ENCODE measurements at places on chromosomes 3 and 15.

DNA sequence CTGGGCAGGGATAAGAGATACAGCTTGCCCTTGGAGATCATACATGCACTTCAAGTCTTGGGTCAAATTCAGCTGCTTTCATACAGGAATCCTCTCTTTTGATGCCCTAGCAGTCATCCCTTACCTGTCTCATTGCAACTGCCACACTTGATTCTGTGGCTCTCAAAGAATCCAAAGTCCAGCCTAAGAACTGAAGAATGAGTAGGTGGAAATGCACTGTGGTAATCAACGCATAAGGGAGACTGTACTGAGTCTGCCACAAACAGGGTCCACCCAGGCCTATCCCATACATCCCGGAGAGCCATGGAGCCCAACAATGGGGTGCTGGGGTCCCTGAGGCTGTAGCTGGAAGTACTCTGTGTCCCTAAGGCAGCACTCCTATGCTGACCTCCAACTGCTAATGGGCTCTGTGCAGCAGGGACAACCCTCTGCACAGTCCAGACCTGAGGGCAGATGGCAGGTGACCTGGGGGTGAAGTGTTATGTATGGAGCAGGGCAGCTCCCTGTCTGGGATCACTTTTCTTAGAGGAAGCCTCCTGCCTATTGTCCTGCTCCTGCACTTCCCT lies 1.7 kb upstream of the VPS18 start:
- DNase-seq = no peak

DNA sequence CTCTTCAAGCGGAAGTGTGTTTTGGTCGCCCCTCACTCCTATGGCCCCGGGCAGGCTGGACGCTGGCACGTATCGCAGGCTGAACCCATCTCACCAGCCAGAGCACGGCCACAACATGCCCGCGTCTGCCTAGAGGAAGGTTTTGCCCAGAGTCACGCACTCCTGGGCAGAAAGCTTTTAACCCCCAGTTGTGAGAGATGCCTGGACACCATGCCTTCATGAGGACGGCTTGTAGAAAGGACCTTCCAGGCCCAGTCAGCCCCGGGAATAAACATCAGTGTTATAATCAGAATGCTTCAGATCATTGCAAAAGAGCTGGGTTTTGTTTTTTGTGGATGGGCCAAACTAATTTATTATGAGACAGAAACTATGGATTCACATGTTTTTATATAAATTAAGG lies 16.5 kb downstream of the CYFIP1 start:
- no peak for DNase-seq

GRCh38 chr3:51938780-51939425 lies 2.8 kb downstream of the RRP9 start:
- DNase-seq = no peak

DNA sequence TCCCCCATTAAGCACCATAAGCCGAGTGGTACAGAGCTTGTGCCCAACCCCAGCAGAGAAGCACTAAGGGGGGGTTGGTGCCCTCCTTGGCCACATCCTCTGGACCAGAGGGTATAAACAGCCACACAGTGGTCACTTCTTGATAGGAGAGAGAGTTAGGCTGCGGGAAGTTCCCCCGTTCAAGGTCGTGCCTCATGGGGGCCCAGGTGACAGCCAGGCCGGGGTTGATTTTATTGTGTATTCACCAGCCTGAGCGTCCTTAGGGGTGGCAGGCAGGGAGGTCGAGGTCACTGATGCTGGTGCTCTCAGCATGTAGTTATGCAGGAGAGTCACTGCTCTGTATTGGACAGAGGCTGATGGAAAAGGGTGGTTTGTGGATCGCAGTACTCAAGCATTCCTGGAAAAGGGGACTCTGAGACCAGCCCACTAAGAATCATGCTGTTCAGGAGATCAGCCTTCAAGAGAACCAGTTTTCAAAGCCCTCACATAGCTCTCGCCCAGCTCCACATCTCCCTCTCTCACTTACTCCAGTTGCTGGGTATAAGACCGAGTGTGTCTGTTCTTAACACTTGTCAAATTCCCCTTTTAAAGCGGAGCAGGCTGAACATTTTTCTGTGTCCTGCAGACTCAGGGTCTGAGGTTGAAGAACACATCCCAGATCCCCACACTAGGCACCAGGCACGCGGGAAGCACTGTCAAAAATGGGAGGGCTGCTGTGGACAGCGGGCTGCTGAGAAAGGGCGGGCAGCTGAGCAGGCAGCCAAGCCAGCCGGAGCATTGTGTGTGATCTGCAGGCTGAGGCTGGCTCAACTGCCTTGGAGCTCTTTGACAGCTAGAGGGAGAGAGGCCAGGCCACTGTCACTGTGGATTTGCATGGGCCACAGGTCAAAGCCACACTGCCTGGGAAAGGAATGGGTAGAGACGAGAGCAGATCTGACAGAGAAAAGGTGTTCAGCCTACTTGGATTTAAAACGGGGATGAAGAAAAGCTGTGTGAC lies 279.3 kb upstream of the LRRFIP2 start:
- no peak for DNase-seq

DNA sequence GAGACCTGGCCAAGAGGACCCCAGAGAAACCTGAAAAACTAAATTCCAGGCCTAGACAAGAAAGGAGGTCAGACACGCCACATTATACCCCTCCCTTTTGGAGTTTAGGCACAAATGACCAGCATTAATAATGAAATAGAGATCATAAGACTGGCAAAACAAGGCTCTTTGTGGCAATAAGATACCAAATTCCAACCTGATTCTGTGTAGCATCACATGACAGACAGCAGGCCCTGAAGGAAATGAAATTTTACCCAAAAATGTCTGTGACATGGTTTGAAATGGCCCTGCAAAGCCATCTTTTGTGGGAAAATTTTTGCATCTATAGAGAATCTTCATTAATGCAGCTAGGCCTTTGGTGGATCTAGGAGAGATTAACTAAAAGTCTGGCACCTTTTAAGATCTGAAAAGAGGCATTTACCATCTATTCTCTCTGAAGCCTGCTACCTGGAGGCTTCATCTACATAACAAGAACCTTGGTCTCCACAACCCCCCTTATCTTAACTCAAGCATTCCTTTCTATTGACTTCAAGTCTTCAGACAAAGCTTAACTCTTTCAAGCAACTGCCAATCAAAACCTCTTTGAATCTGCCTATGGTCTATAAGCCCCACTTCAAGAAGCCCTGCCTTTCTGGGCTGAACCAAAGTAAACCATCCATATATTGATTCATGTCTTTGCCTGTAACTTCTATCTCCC lies 8.0 kb downstream of the FAM174B start:
- DNase-seq = no peak

GRCh38 chr15:70247281-70247680 lies 149.6 kb upstream of the TLE3 start:
- DNase-seq = no peak

GRCh38 chr3:72951259-72951722 lies 45.3 kb upstream of the PPP4R2 start:
- no peak for DNase-seq

DNA sequence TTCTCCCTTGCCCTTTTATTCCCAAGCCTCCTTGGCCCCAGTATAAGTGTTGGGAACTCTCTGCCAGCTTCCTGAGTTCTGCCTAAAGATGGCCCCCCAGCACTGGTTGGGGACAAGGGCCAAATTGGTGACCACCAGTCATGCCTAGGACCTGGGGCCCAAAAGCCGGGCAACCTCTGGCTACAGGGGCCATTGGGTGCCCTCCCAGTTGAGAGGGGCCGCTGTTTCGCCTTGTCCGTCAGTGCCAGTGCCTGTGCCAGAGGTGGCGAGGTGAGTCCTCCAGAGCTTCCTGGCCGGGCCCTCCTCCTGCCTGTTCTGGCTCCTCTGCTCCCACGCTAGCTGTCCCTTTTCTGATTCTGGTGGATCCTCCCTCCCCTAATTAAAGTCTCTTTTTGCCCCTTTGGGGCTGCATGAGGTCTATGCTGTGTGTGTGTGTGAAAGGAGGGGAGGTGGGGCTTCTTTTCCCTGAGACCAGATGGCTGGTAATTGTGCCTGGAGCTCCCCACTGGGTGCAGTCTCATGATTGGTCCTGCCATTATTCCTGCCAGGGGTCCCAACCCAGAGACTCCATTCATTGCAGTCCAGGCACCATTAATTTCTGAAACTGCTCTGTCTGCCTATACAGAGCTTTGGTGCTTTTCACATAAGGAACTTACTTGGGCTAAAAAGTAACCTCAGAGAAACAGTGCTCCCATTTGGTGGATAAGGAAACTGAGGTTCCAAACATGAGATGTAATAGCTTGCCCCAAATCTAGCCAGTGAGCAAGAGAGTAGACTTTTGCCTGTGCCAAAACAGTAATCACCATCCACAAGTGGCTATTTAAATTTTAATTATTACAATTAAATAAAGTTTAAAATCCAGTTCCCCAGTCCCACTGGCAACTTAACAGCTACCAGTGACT lies 3.1 kb upstream of the TTLL3 start:
- no peak for DNase-seq

DNA sequence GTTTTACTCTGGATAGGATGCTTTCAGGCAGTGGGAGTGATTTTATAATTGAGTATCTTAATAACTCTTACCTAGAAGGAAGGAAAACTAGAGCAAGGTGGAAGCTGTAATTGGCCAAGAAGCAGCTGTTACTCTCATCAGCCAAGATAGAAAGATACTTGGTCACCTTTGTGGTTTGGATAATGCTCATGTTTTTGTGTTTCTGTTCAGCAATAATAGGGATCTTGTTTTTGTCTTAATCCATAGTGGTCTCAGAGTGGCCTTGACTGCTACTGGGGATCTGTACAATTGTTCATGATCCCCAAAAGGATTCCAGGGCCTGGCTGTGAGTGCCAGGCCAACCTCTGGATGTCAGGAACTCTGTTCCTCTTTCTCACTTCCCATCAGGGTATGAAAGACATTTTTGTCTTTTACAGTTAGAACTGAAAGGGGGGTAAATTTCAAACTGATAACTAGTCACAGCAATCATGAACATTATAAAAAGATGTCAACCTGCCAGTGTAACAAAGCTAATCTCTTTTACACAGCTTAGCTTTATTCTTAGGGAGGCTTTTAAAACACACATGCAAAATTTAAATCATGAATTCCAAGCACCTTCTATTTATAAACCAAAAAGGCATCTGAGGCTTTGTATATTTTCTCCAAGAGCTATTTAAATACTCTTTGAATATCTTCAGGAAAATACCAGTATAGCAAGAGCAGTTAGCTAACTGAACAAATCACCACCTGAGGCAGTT lies 6.0 kb downstream of the UBL7 start:
- no peak for DNase-seq

- DNase-seq = no peak
Measured at GRCh38 chr3:194671511-194671899, 486 bp downstream of the LSG1 start.

DNA sequence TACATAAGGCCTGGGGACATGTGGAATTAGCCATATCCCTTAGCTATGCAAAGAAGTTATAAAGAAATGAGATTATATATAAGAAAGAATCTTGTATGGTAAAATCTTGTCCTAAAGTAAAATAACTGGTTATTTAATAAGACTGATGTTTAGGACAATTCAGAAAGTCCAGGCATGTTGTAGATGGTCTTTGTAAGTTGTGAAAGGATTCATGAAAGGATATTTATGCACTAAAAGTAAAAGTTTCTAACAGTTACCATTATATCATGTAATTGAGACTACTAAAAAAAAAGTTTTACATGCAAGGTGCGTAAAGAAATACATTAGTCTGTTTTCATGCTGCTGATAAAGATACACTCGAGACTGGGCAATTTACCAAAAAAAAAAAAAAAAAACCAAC lies 146.3 kb downstream of the FMN1 start:
- no peak for DNase-seq

DNA sequence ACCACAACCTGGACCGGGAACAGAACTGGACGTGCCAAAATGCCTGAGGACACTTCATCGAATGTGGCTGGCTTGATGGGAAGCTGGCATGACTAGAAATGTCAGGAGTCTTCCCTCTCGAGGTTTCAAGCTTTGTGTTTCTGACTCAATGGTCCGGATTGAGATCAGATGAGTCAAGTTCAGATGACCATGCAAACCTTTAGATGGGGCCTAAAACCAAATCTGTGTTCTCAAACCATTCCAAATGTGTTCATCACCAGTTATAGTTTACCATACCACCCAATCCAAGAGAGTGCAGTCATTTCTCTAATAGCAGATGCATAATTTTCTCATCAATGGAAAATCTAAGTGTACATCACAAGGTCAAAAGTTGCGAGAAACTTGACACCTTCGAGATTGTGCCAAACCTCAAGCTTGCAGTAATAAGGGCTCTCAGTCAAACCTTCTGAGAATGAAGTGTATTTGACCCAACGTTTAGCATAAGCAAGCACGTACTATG lies 369.1 kb downstream of the RORA start:
- no peak for DNase-seq

Measured in GM19239 (cell line).